NCI-H1092 (cell line): ENCODE measurements at places on chromosomes 7 and 10.
A peak's percentile ranks its signal among the peaks of the same experiment; 100 is the strongest.

DNA sequence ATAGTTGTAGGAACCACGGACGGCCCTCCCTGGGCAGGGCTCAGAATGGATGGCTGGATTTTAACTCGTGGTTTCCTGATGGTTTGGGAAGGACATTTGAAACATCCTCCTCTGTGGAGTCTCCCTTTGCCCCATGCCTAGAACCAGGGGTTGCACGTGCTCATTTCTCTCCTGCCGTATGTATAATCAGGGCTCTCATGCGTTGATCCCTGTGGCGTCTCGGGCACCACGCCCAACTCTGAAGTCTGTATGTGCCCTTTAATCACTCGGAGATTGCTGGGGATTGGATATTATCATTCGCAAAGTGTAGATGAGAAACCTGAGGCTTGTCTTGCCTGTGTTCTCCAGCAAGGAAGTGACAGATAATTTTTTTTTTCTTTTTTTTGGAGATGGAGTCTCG lies 257.1 kb downstream of the CAMK1D start:
- DNase-seq = peak; percentile 74

DNA sequence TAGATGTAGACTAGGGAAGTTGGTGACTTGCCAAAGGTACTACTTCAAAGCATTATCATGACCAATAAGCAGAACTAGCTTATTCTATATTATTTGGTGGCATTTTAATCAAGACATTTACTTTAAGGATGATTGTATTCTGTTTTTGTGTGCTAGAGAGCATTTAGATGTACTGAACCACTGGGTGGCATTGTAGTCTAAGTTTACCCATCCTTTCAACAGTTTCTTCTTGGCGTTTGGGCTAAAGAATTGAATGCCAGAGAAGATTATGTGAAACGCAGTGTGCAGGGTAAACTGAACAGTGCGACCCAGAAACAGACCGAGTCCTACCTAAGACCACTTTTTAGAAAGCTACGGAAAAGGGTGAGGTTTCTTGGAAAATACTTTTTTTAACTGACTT lies 26.8 kb downstream of the PRPF18 start:
- DNase-seq = no peak

DNA sequence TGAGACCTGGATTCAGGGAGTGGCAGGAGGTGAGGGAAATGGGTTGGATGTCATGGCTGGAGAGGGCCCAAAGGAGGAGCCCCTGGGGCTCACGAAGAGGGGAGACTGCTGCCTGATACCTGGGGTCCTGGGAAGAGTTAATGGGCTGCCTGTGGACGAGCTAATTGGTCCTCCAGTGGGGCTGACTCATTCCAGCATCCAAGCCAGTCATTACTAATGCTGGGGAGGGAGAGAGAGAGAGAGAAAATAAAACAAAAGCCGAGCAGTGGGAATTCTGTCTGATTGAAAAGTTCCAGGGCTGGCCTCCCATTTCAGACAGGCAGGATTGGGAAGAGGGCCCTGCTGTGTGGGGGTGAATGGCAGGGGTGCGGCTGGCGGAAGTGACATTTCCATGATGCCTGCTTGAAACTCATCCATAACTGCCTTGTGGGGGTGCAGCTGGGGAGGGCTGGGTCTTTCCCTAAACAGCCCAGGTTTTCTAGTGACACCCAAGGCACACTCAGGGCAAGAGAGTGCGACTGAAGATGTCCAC lies 297.8 kb downstream of the RPS24 start:
- no peak for DNase-seq

GRCh38 chr7:48365010-48365409 lies 193.8 kb downstream of the ABCA13 start:
- DNase-seq = no peak

DNA sequence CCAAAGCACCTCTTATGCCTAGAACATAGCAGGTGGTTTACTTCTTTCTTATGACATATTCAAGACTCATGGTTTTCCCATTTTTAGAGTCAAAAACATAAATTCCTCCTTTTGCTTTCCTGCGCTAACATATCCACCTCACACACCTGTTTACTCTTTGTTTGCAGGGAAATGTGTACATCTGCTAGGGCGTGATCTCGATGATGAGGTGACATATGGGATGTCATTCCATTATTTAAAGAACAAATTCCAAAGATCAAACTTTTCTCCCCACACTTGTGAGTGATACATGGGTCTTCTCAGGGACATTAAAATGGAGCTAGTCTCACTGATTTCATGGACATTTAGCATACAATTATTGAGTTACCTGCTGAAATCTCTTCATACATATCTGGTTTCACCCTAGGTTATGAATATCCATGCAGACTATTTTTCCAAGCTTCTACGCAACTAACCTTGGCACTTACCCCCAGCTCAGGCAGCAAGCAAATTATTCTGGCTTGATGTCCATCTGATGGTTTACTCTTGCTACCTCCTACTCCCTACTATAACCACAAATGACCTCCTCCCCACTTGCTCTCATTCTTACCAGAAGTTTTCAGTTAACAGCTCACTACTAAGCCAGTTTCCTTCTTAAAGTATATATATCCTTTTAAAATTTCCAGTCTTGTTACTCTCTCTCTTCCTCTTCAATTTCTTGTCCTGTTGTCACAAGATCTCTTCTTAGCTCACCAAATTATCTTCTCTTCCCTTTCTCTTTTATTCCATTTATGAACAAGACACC lies 208.5 kb downstream of the RNLS start:
- DNase-seq = no peak

- DNase-seq = no peak
Observed at GRCh38 chr7:135160858-135161653, 9.5 kb downstream of the CYREN start.

GRCh38 chr10:84178160-84178609 lies 4.6 kb downstream of the GPR15LG start:
- no peak for DNase-seq

GRCh38 chr7:42095791-42096190 lies 141.2 kb downstream of the GLI3 start:
- DNase-seq = no peak

DNA sequence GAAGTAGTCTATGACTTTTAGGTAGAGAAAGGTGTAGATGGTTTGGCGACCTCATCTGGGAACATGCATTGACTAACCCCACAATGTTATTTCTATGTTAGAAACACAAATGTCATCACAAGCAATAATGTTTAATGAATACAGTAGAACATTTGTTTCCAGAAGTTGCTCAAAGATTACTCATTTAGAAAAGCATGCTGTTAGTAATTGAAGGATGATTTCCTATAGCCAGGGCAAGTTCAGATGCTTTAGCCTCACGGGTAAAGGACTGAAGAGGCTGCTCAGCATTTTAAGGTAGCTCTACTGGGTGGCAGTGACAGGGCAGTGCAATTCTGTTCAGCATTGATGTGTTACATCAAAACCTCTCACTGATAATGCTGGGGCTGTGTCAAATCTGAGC lies 199.3 kb upstream of the FZD1 start:
- DNase-seq = no peak

GRCh38 chr10:93993782-93994437 lies at the start of gene PLCE1:
Gene PLCE1, plus strand, starts transcription at chr10:93993931. Its CDS starts 37,116 bp downstream, at chr10:94031047.
- peak; percentile 36 for DNase-seq

- no peak for DNase-seq
Observed at GRCh38 chr7:105808703-105809590, 67.5 kb downstream of the ATXN7L1 start.

GRCh38 chr10:17316488-17317170 lies 88.6 kb downstream of the VIM start:
- DNase-seq = no peak

- DNase-seq = no peak
Observed at GRCh38 chr10:104144931-104145330, 23.0 kb downstream of the SFR1 start.

- no peak for DNase-seq
Observed at GRCh38 chr7:157523766-157524421, 187.1 kb downstream of the DNAJB6 start.

DNA sequence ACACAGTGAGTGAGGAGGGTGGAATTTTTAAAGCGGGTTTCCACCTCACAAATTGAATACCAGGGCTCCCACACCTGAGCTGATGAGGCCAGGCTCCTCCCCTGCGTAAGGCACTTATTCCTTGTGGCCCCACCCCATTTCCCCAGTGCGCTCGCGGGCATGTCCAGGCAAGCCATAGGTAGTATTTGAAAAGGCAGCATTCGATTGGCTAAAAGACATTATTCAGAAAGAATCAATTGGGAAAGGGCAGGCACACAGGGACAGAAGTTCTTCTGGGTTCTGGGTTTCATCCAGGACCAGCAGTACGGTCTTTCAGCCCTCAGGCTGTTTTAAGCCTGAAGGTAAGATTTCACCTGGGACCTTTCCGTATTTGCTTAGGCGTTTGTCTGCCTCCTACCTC lies 222.3 kb downstream of the BBS9 start:
- no peak for DNase-seq

- no peak for DNase-seq
Observed at GRCh38 chr7:19381321-19381720, 236.1 kb upstream of the FERD3L start.

DNA sequence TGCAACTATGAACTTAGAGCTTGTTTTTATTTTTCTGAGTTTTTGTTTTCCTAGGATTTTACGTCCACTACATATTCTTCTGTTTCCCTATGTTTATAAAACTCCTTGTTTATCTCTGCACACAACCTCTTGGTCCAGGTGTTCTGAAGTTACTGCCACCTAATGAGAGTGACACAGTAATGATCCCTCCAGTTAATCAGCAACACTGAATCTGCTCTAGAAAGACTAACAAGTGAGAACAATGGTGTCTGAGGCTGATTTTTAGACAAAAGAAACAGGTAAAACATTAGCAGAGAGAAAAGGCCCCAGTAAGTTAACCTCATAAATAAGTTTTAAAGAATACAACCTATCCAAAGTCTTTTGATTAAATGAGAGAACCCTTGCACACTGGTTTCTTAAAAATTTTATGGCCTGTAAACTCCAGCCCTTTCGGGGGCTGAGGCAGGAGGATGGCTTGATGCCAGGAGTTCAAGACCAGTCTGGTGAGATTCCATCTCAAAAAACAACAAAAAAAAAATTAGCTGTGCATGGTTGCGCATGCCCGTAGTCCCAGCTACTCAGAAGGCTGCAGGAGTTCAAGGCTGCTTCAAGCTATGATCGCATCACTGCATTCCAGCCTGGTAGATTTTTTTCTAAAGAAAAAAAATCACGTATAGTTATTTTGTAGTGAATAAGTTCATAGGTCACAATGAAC lies 397.6 kb downstream of the MAGI2 start:
- DNase-seq = no peak

DNA sequence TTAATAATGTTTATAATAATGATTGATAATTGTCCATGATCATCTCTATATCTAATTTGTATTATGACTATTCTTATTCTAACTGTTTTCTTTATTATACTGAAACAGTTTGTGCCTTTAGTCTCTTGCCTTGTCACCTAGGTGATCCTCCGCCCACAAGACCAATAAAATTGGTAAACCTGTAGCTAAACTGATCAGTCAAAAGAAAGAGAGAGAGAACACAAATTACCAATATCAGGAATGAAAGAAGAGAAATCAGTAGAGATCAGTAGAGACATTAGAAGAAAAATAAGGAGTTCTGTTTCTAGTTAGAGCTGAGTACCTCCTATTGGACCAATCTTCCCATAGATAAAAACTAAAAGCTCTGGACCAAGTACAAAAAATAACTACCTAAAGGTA lies 6.1 kb upstream of the COA1 start:
- no peak for DNase-seq

GRCh38 chr7:79217468-79217867 lies 236.0 kb downstream of the MAGI2 start:
- DNase-seq = no peak

- no peak for DNase-seq
Observed at GRCh38 chr7:101936611-101937231, 119.3 kb downstream of the CUX1 start.

DNA sequence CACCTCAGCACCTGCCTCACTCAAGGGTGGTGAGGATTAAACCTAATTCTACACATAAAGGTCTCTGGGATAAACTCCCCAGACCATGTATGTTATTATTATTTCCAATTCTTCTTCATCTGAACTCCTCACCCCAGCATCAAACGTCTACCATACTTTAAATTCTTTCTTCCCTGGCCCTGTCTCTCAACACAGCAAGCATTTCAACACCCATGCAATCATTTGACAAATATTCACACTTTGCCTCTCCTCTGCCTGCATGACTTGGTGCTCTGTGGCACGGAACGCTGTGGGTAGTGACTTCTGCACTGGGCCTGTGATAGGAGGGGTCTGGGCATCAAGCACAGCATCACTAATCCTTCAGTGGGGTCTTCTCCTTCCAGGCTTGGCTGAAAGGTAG lies 490.8 kb downstream of the TNS3 start:
- DNase-seq = no peak

DNA sequence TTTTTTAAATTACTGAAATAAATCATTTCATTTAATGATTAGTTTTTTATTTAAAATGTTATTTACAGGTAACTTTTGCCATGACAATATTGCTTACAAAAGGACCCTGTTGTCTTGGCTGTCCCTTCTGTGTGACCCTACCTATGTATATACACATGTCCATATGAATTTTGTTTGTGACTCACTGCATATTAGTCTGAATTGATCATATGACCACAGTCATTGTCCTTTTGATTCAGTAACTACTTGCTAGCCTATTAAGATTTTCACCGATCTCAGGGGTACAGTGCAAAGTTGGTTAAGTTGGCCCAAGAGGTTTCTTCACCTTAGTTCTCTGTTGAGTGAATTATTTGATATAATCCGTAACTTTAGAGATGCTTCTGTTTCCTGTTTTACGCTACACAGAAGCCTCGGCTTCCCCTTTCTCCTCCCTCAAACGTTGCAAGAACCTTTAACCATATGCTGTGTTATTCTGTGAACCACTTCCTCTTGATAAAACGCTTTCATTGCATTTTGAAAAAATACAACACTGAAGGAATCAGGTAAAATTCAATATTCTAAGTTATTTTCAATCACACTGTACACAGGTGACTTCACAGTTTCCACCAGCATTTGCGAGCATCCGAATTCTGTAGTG lies 43.9 kb downstream of the APBB1IP start:
- DNase-seq = no peak

DNA sequence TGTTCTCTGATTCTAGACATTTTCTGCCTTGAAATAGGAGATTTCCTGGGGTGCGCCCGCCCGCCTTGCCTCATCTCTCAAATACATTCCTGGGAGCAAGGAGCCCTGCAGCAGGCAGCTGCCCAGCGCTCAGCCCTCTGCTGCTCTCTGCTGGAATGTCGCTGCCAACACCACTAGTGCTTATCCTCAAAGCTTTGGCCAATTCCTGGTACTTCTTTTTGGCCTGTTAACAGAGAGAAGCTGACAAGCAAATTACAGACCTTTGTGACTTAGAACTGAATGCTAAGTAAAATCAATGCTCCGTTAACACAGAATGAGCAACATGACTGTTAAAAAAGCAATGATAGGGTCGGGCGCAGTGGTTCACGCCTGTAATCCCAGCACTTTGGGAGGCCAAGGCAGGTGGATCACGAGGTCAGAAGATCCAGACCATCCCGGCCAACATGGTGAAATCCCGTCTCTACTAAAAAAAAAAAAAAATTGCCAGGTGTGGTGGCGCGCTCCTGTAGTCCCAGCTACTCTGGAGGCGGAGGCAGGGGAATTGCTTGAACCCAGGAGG lies 41.9 kb upstream of the SYPL1 start:
- peak; percentile 72 for DNase-seq
